HepG2 (cell line): ENCODE measurements at places on chromosomes 16 and 17. TPM values are rescaled to one million over a fixed set of nuclear protein-coding genes. Genes with fewer than 3 reads are reported as not detected.

The TP53TG3F gene
- not detected in 2 replicates for total RNA-seq

The FN3K gene
- 12.2 and 22.0 TPM in 2 replicates for total RNA-seq

The TK1 gene
- 96.0 and 114 TPM in 2 replicates for total RNA-seq

The ELMO3 gene
- 0.58 and 2.6 TPM in 2 replicates for total RNA-seq

The CCL23 gene
- not detected in 2 replicates for total RNA-seq

The TSPOAP1 gene
- not detected in 2 replicates for total RNA-seq

The GDPD1 gene
- total RNA-seq: 3.8 and 7.7 TPM in 2 replicates

The TMEM114 gene
- not detected in 2 replicates for total RNA-seq

The TEDC2 gene
- total RNA-seq: 19.7 and 24.4 TPM in 2 replicates

The MT4 gene
- not detected in 2 replicates for total RNA-seq
